ENCODE measurements at places on chromosomes 3 and 15. TPM values are rescaled to one million over a fixed set of nuclear protein-coding genes. Genes with fewer than 3 reads are reported as not detected.

PLSCR4 gene
- 2.9 TPM for total RNA-seq

SLC51B gene
- total RNA-seq = not detected

MNS1 gene
- not detected for total RNA-seq

LIPC gene
- total RNA-seq = not detected

GPR87 gene
- not detected for total RNA-seq

EXD1 gene
- total RNA-seq = 0.54 TPM

CORO2B gene
- total RNA-seq = 3.4 TPM

COL6A6 gene
- total RNA-seq = 0.09 TPM

AGBL1 gene
- not detected for total RNA-seq

CCDC54 gene
- total RNA-seq = not detected

DNA sequence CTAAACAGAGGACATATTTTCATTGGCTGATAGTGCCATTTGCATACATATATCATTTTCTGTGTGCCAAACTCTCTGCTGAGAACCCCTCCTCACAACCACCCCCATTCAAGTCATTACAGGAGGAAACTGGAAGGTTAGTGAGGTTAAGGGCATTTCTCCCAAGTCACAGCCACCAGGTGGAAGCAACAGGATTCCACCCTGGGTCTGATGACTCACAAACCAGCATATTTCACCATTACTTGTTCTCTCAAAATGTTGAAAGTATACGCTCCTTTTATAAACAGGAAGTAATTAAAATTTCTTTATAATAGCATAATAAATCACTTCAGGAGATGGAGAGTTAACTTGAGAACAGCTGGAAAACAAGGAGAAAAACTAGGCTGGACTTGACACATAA is 398.6 kb upstream of the WNT5A start:
- no peaks in the 10 kb centered on the region for H3K27me3 ChIP-seq
- H3K4me1 ChIP-seq = peaks cover 12% of the 10 kb centered on the region
- DNase-seq = no peak
- no peak overlapping the region for H3K4me3 ChIP-seq
- H3K36me3 ChIP-seq = no peaks in the 10 kb centered on the region

DNA sequence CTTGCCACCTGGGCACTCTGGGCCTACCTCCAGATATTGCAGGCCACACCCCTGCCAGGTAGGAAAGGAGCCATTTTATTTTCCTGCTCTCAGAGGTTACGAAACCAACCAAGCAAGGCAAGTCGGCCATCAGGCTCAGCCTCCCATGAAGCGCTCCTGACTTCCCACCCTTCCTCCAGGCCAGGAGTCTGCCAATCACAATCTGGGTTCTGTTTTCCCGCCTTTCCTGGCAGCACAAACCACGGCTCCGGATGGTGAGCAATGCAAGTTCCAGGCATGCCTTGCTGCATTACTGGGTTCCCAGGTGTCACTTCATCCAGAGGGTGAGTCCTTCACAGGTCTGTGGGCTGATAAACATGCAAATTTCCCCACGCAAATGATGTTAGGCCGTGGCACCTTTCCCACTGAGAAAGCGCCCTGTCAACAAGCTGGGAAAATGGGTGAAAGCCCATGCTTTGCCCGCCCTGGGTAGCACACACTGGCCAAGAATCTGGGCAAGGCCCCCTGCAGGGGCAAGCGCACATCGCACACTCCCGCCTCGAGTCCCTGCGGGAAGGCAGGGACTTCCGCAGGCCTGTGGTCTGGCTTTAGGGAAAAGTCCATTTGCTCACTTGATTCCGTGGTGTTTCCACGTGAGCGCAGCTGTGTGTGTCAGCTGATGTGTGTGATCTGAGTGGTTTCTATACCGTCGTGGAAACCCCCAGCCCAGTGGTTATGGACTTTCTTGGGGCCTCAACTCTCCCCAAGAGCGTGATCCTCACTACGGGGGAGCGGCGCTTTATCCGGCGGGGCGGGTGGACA is 61.6 kb upstream of the RYK start:
- no peak for DNase-seq
- H3K4me1 ChIP-seq = peaks cover 15% of the 10 kb centered on the region
- no peaks in the 10 kb centered on the region for H3K36me3 ChIP-seq
- H3K27ac ChIP-seq = no peak overlapping the region
- H3K4me3 ChIP-seq = peak overlapping the region; percentile 53

DNA sequence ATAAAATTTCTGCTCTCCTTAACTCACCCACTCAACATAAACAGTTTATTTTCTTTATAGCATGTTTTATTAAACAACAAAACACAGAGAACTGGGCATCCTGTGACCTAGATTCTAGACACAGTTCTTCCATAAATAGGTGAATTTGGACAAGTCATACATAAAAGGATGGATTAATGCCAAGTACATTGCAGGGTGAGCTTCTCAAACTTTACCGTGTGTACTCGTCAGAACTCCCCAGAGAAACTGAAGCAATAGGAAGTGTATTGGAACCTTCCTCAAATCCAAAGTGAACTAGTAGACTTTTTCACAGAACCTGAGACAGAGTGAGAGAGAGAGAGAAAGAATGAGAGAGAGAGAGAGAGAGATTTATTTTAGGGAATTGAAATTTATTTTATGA is 139.7 kb downstream of the CD47 start:
- H3K27ac ChIP-seq = no peak overlapping the region
- H3K4me1 ChIP-seq = no peaks in the 10 kb centered on the region
- no peaks in the 10 kb centered on the region for H3K27me3 ChIP-seq
- no peak overlapping the region for H3K4me3 ChIP-seq
- no peak for DNase-seq

DNA sequence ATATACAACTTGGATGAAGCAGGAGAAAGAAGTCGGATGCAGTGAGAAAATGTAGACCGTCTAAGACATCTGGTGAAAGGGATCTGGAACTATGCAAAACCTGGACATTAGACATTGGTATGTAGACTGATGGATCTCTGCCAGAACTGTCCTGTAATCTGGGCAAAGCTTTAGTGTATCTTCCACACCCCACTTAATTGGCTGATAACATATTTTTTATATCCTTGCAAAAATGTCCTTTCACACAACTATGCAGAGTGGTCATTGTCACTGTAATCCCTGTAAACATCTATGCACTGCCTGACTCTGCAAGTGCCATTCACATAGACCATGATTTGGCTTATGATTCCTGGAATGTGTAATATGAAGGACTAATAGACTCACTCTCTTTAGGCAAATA is 163.1 kb downstream of the TUSC7 start:
- no peak overlapping the region for H3K27ac ChIP-seq
- H3K4me1 ChIP-seq = no peaks in the 10 kb centered on the region
- no peaks in the 10 kb centered on the region for H3K36me3 ChIP-seq

DNA sequence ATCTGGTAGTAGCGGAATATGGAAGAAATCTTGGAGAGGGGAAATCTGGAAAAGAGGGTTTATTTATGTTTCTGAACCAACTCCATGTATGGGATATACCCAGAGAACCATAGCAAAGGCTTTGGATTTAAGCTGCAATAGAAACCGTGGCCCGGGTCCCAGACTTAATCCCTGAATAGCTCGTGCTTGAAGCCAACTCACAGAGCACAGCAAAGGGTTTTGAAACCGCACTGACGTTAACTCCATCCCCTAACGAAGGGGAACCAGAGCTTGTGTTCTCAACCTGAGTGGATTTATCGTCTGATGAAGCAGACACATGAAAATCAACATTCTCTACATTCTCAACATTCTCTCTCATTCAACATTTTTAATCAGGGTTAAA is 154.6 kb downstream of the APBA2 start:
- H3K27ac ChIP-seq = no peak overlapping the region
- H3K4me3 ChIP-seq = no peak overlapping the region
- no peak for DNase-seq
- H3K4me1 ChIP-seq = peaks cover 7% of the 10 kb centered on the region
- H3K27me3 ChIP-seq = no peaks in the 10 kb centered on the region

- DNase-seq = no peak
- H3K4me3 ChIP-seq = no peak overlapping the region
- H3K27me3 ChIP-seq = no peaks in the 10 kb centered on the region
- H3K36me3 ChIP-seq = no peaks in the 10 kb centered on the region
- H3K4me1 ChIP-seq = no peaks in the 10 kb centered on the region
Measured at GRCh38 chr15:83092309-83092976, 15.0 kb upstream of the TM6SF1 start.

GRCh38 chr3:24196526-24196925 is 251.4 kb downstream of the NR1D2 start:
- DNase-seq = no peak
- H3K4me3 ChIP-seq = no peak overlapping the region
- H3K27me3 ChIP-seq = no peaks in the 10 kb centered on the region

DNA sequence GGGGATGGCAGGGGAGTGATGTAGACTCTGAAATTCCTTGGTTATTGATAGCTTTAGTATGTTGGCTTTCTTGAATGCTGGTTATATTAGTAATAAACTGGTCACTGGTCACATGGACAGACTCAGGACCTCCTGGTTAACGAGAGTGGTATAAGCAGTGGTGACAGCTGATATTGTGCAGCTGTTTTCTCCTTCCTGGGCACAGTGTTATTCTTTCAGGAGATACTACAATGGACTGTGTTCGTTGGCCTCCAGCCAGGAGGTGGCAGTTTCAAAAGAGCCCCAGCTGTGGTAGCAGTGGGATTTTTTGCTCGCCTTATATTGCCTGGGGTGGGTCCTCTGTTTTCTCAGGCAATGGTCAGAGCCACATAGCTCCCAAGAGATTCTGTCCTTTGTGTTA is 181.6 kb upstream of the RBMS3 start:
- H3K27me3 ChIP-seq = no peaks in the 10 kb centered on the region
- no peak overlapping the region for H3K27ac ChIP-seq
- no peak for DNase-seq
- H3K4me3 ChIP-seq = no peak overlapping the region
- H3K4me1 ChIP-seq = no peaks in the 10 kb centered on the region

- H3K27ac ChIP-seq = no peak overlapping the region
- DNase-seq = no peak
- H3K4me1 ChIP-seq = peaks cover 10% of the 10 kb centered on the region
- H3K36me3 ChIP-seq = no peaks in the 10 kb centered on the region
- H3K4me3 ChIP-seq = no peak overlapping the region
- H3K27me3 ChIP-seq = no peaks in the 10 kb centered on the region
Measured at GRCh38 chr3:123380261-123380660, 68.6 kb downstream of the ADCY5 start.

- no peak for DNase-seq
- no peaks in the 10 kb centered on the region for H3K27me3 ChIP-seq
- H3K4me3 ChIP-seq = no peak overlapping the region
- H3K27ac ChIP-seq = no peak overlapping the region
- no peaks in the 10 kb centered on the region for H3K36me3 ChIP-seq
Measured at GRCh38 chr15:51133140-51133765, 38.5 kb upstream of the TNFAIP8L3 start.

GRCh38 chr3:52313774-52314188 is 2.3 kb upstream of the DNAH1 start:
- no peak overlapping the region for H3K27ac ChIP-seq
- H3K27me3 ChIP-seq = peaks cover 8% of the 10 kb centered on the region
- no peak overlapping the region for H3K4me3 ChIP-seq
- no peaks in the 10 kb centered on the region for H3K36me3 ChIP-seq
- no peak for DNase-seq

GRCh38 chr3:42658771-42659390 is 5.4 kb downstream of the ZBTB47 start:
- H3K27me3 ChIP-seq = no peaks in the 10 kb centered on the region
- DNase-seq = no peak

- no peak overlapping the region for H3K4me3 ChIP-seq
- DNase-seq = no peak
- H3K27ac ChIP-seq = no peak overlapping the region
- no peaks in the 10 kb centered on the region for H3K36me3 ChIP-seq
- peaks cover 10% of the 10 kb centered on the region for H3K4me1 ChIP-seq
- H3K27me3 ChIP-seq = no peaks in the 10 kb centered on the region
Measured at GRCh38 chr15:69524296-69524695, 71.7 kb downstream of the RPLP1 start.

DNA sequence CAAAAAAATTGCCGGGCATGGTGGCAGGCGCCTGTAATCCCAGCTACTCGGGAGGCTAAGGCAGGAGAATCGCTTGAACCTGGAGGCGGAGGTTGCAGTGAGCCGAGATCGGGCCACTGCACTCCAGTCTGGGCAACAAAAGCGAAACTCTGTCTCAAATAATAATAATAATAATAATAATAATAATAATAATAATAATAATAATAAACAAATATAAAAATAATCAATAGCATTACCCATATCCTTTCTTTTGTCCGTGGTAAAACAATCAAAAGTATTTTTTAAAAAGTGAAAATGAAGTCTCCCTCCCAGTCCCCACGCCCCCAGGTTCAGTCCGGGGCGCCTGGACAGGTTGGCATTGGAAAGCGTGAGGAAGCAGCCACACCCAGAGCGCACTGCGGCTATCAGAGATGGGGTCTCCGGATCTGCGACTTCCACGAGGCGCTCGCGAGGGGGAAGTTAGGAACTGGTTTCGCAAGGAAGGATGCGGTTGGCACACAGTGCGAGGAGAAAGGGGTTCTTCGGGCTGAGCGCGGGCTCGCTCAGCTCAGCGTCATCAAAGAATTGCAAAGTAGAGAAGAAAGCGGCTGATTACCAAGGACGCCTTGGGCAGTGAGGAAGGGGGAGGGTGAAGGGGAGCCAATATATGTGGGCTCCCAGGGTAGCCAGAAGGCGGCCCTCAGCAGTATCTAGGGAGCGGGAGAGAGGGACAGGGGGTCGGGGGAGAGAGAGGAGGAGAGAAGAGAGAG is 69.5 kb upstream of the EPHB3 start:
- DNase-seq = no peak
- peaks cover 43% of the 10 kb centered on the region for H3K27me3 ChIP-seq
- peaks cover 1% of the 10 kb centered on the region for H3K4me1 ChIP-seq
- no peaks in the 10 kb centered on the region for H3K36me3 ChIP-seq
- no peak overlapping the region for H3K27ac ChIP-seq

GRCh38 chr3:160141485-160142185 is 83.6 kb upstream of the C3orf80 start:
- H3K36me3 ChIP-seq = no peaks in the 10 kb centered on the region
- H3K4me1 ChIP-seq = no peaks in the 10 kb centered on the region
- no peaks in the 10 kb centered on the region for H3K27me3 ChIP-seq
- no peak overlapping the region for H3K27ac ChIP-seq
- H3K4me3 ChIP-seq = no peak overlapping the region
- no peak for DNase-seq

GRCh38 chr3:142279965-142280590 is 54.7 kb upstream of the GK5 start:
- H3K4me3 ChIP-seq = no peak overlapping the region
- no peak overlapping the region for H3K27ac ChIP-seq
- no peaks in the 10 kb centered on the region for H3K4me1 ChIP-seq
- peaks cover 5% of the 10 kb centered on the region for H3K27me3 ChIP-seq
- H3K36me3 ChIP-seq = no peaks in the 10 kb centered on the region

DNA sequence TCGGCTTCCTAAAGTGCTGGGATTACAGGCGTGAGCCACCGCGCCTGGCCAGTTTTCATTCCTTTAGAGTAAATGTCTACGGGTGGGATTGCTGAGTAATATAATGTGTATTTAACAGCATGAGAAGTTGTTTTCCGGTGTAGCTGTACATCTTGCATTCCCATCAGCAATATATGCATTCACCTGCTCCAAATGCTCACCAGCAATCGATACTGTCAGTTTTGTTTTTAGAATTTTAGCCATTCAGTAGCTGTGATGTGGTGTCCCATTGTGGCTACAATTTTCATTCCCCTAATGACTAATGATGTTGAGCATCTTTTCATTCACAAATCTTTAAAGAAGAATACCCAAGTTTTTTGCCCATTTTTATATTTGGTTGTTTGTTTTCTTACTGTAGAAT is 134.8 kb upstream of the RGMA start:
- H3K27me3 ChIP-seq = no peaks in the 10 kb centered on the region
- no peak overlapping the region for H3K4me3 ChIP-seq
- H3K36me3 ChIP-seq = no peaks in the 10 kb centered on the region
